ENCODE measurements at places on chromosomes 3 and 15. TPM values are rescaled to one million over a fixed set of nuclear protein-coding genes. Genes with fewer than 3 reads are reported as not detected.

CCR9 gene
- not detected for total RNA-seq

CD200R1 gene
- total RNA-seq = 2.0 TPM

IL17RB gene
- 8.7 TPM for total RNA-seq

HES1 gene
- 211 TPM for total RNA-seq

EAF1 gene
- 19.4 TPM for total RNA-seq

TCTA gene
- total RNA-seq = 20.6 TPM

PCYT1A gene
- total RNA-seq = 48.7 TPM

LRTM1 gene
- total RNA-seq = 22.9 TPM

FOXB1 gene
- not detected for total RNA-seq

RNU5B-1 gene
- total RNA-seq = not detected

SNTN gene
- total RNA-seq = not detected

RHCG gene
- 1.0 TPM for total RNA-seq

CADPS gene
- total RNA-seq = 418 TPM

GOLGA6D gene
- not detected for total RNA-seq

ISL2 gene
- 9.6 TPM for total RNA-seq

MYH15 gene
- total RNA-seq = 58.3 TPM

ZNF774 gene
- total RNA-seq = 4.4 TPM

ADAMTSL3 gene
- total RNA-seq = 44.9 TPM

SAMD7 gene
- 22.0 TPM for total RNA-seq

CCDC39 gene
- 0.66 TPM for total RNA-seq

CNTN3 gene
- total RNA-seq = 22.3 TPM

HAPLN3 gene
- total RNA-seq = 17.2 TPM

QTRT2 gene
- total RNA-seq = 56.1 TPM

CLDND1 gene
- 155 TPM for total RNA-seq
